GM23248 (cell line): ENCODE measurements at places on chromosomes 7 and 10. TPM values are rescaled to one million over a fixed set of nuclear protein-coding genes. Genes with fewer than 3 reads are reported as not detected.

DNA sequence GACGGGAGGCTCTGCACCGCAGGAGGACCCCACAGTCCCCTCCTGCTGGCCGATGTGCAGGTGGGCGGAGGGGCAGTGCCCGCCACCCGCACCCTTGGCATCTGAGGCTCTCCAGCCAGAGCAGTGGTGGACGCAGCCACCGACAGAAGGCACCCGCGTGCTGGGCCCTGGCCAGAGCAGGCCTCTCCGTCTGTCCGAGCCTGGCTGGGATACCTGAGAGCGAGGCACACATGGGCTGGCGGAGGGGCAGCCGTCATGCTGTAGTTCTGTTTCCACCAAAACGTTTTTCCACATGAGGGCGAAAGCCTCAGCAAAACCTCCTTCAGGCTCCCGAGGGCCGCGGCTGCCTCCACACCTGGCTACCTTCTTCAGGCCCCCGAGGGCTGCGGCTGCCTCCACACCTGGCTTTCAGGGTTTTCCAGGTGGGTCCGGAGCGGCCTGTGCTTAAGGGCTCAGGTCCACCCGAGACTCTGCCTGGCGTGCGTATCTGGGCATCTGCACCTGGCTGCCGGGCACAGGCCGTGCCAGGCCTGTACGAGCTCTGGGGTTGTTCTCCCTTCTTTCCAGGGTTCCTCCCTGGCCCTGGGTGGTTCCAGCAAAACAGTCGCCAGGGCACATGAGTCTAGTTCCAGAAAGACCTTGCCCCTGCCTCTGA, 115.5 kb downstream of the INPP5A start:
- no peak for DNase-seq

DNA sequence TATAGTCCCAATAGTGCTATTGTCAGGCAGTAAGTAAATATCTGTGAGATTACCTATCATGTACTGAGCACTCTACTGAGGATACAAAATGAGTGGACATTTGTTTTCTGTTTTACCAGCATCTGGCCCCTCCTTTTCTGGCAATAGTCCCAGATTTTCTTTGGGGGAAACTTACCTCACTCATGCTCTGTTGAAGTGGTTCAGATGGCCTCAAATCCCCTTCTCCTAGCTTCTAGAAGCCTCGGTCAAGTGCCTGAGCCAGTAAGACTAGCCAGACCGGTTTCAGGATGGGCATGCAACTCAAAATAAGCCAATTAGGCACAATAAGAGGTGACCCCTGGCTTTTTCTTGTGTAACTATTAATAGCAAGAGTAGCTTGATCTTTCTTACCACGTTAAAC, 19.7 kb downstream of the TRDMT1 start:
- no peak for DNase-seq

- DNase-seq = no peak
Observed at GRCh38 chr10:129631870-129632623, 165.0 kb downstream of the MGMT start.

CPVL gene
- polyA plus RNA-seq = not detected in 2 replicates

SPDYE1 gene
- polyA plus RNA-seq = 0.28 and 0.60 TPM in 2 replicates
